Activated CD8-positive, alpha-beta memory T cell treated with anti-CD3 and anti-CD28 coated beads for 4 hours (primary cell): ENCODE measurements at places on chromosomes 5 and 9.
A peak's percentile ranks its signal among the peaks of the same experiment; 100 is the strongest.

DNA sequence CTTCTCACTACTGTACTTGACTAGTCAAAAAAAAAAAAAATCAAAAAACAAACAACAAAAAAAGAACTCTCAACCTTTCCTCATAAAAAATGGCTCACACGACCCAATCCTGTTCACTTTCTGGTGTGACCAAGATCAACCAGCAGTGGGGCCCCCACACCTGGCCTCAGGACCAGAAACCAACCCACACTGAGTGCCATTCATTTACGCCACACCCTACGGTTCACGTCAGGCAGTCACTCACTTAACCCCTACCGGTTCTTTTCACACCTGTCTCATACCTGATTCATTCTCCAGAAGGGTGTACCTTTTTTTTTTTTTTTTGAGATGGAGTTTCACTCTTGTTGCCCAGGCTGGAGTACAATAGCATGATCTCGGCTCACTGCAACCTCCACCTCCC, 5.7 kb downstream of the SUSD1 start:
- DNase-seq, result no peak

GRCh38 chr5:173328844-173329490, 753 bp upstream of the STC2 start:
- no peak for DNase-seq

DNA sequence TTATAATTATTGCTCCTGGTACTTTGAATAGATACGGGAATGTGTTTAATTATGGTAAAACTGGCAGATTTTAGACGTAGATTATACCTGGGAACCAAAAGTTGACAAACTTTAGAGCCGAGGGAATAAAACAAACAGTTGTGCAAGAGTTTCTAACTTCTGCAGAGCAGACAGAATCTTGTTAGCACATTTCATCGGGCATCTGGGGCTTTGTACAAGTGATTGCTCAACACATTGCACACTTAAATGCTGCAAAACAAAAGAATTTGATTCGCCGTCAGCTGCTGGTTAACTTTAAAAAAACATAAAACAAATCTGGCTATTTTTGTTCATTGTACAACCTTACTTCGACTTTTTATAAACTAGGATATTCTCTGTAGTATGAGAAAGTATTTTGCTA, 398.1 kb downstream of the MAN2A1 start:
- no peak for DNase-seq

GRCh38 chr5:79573983-79574890, 38.0 kb upstream of the TENT2 start:
- no peak for DNase-seq

- DNase-seq, result no peak
These were observed 13.8 kb downstream of the ANKRD33B start for GRCh38 chr5:10577371-10578292.

- no peak for DNase-seq
These were observed 19.8 kb upstream of the PTPN3 start for GRCh38 chr9:109517901-109518377.

GRCh38 chr9:36064448-36065037, 27.8 kb downstream of the RECK start:
- DNase-seq, result no peak

- no peak for DNase-seq
These were observed 2.3 kb downstream of the MAN2A1 start for GRCh38 chr5:109691996-109692395.

DNA sequence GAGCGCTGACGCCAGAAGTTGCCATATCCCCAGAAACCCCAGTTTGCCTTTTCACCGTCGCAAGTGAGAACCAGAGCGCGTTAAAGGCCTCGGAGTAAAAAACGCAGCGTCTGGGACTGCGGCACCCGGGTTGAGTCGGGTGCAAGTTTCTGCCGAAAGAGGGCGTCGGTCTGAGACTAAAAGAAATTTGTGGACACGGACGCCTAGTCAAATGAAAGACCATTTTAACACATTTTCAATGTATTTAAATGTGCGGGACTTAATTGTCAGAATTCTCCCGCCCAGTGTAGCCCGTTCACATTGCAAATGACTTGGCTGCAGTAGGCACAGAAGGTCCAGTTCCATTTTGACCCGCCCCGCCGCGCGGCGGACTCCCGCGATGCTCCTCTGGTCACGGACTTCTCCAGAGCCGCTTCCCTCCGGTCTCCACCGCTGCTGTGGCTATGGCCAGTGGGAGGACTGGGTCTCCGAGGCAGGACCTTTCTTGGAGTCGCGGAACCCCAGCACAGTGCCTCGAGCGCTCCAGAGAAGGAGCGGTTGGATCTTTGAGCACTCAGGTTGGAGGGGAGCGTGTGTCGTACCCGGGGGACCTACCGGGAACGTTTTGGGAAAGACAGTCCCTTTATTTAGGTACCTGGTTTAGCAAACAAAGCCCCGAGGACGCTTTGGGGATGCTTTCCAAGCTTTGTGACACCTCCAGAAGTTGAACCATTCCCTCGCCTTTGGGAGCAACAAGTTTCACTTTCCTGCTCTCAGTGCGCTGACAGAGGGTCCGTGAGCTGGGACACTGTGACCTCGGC, 1.2 kb upstream of the NPR3 start:
- no peak for DNase-seq

DNA sequence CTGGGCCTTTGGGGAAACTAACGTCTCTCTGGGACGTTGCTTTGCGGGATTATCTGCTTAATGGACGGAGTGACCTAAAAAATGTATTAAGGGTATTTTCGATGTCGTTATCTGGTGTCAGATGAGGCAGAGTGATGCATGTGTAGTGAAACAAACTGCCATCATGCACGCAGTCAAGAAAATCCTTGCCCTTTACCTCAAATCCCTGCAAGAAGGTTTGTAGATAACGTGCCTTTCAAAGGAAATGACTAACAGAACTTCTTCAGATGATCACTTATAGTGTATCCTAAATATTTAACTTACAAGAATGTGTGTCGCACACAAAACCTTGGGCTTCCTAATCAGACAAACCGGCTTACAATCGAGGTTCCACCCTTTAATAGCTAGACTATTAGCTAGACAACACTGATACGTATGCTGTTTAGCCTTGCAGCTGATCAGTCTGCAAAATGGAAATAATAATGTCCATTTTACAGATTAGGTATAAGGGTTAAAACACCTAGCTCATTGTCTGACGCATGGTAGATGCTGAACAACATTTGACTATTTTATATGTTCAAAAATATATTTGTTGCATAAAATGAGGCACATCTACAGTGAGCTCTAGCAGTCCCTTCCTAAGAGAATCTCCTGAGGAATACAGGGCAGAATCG, 541 bp upstream of the TBCA start:
- no peak for DNase-seq

- DNase-seq, result no peak
These were observed 15.6 kb upstream of the IRF1 start for GRCh38 chr5:132506094-132506692.

- no peak for DNase-seq
These were observed 185.8 kb downstream of the GADD45G start for GRCh38 chr9:89790542-89791109.

DNA sequence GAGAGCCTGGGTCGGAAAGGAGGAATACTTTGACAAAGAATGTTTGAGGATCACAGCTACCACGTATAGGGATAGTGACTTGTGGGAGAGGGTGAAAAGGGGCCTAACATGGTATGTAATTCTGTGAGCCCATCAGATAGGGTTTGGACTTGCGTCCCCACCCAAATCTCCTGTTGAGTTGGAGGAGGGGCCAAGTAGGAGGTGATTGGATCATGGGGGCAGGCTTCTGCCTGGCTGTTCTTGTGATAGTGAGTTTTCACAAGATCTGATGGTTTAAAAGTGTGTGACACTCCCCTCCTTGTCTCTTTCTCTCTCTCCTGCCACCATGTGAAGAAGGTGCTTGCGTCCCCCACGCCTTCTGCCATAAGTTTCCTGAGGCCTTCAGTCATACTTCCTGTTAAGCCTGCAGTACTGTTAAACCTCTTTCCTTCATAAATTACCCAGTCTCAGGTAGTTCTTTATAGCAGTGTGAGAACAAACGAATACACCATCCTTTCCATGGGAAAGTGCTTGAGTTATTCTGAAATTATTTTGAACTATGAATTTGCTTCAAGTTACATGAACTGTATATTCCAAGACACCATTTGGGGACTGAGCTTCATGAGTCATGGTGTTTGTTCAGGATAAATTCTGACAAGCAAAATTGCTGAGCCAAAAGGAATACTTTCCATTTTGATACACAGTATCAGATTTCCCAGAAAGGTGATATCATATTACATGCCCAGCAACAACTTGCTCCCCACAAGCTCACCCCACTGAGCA, 68.8 kb upstream of the SSBP2 start:
- no peak for DNase-seq

DNA sequence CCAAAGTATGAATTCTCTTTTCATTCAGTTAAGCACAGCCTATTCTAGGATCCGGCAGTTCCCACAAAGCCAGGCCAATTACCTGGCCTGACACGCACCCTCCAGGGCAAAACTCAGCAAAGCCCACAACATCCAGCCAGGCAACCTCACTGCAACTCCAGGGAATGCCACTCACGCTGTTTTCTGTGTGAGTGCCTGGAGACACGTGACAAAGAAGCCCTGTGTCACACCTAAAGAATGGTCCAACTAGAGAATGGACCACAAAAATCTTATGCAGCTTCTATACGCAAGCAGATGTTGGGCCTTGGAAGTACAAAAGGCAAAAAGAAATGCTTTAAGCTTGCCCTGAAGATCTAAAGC, 20.2 kb downstream of the RETREG1 start:
- DNase-seq, result no peak

- peak; percentile 3 for DNase-seq
These were observed 23.4 kb downstream of the MINAR2 start for GRCh38 chr5:129771058-129771838.

GRCh38 chr5:128146671-128147070, 63.1 kb downstream of the SLC12A2 start:
- no peak for DNase-seq

DNA sequence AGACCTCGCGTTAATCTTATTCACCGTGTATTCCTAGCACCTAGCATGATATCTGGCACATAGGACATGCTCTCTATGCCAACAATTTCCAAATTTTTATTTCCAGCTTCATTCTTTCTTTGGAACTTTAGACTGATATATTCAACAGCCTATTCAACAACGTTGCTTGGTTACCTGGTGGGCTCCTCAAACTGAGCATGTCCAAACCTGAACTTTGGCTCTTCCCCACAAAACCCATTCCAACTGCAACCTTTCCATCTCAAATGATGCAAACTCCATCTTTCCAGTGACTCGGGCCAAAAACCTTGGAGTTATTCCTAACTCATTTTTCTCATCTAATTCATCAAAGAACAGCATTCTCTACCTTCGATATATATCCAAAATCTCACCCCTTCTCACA, 525.2 kb downstream of the AGTPBP1 start:
- DNase-seq, result no peak

- DNase-seq, result no peak
These were observed 251.6 kb downstream of the GRIA1 start for GRCh38 chr5:153742060-153742459.

- DNase-seq, result no peak
These were observed 45.1 kb upstream of the TRIO start for GRCh38 chr5:14097998-14098471.

GRCh38 chr9:137382444-137383080, 40.4 kb downstream of the EXD3 start:
- no peak for DNase-seq

DNA sequence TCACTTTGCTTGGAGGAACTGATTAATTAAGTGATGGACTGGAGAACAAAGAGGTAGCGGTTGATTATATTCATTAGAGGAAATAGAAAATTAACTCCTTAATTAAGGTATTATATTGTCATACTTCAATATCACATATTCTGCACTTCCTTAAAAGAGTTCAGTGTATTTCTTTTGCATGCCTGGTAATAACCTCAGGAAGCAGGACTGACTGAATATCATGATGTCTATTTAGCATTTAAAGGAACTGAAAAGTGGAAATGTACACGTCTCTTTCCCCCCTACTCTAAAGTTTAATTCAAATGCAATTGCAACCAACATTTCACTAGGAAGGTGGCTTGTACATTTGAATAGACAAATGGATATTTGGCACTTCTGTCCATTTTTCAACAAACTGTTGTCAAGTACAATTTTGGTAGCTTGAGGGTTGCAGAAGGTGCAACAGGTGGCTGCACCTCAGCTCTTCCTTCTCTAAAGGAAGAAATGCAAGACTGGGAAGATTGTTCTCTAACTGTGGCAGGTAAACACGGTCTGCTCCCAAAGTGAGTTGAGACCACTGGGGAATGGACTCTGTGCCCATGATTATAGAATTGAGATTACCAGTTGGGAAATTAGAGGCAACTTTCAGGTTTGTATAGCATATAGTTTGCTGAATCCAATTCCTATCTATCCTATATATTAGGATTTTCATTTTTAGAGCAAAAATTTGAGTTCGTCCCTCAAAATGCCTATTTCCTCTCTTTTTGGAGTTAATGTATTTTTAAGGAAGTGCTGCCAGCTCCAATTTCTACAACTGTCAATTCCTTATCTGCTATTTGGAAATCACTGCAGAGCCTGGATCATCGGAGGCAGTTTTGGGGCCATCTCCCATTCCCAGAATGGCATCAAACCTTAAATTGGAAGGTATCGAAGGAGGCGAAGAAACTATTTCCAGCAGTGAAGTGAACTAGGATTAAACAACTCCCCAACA, 98.9 kb upstream of the TAF11L2 start:
- no peak for DNase-seq

DNA sequence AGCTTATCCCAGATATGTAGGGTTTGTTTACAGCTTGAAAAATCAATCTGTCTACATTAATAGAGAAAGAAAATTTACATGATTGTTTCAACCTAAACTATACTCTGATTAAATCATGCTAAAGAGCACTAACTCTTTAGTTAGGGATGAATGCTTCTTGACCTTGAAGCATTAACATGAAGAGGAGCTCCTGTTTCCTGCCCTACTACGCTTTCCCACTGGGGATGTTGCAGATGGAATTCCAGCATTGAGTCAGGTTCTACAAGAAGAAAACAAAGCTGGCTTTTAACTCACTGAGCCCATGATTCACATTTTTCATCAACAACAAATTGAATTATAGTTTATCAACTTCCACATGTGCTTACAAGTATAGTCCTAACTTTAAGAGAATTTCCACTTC, 471.3 kb downstream of the TMEM232 start:
- DNase-seq, result no peak

GRCh38 chr5:122295138-122295537, 16.9 kb upstream of the SNCAIP start:
- no peak for DNase-seq

DNA sequence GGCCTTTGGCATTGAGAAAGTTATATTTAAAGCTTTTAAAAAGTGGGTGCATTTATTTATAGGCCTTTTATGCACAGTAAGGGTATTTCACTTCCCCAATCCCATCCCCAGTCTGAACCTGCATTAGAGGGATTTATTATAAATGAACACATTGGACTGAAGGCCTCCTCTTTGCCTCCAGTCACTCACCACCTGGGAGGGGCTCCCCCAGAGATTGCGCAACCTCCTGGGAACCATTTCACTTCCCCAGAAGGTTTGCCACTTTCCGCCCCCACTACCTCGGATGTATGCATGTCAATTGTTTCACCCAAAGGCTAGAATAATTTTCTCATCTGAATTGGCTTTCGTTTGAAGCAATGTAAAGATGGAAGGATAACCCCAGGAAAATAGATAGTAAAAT, 29.8 kb upstream of the VCAN start:
- DNase-seq, result no peak

- no peak for DNase-seq
These were observed 95.5 kb upstream of the ERBIN start for GRCh38 chr5:65830856-65831255.

- DNase-seq, result no peak
These were observed 369.6 kb upstream of the GRAMD2B start for GRCh38 chr5:126053630-126054029.

- DNase-seq, result no peak
These were observed 3.2 kb downstream of the LRRC26 start for GRCh38 chr9:137166380-137167229.
